ENCODE measurements at places on chromosomes 4 and X.

DNA sequence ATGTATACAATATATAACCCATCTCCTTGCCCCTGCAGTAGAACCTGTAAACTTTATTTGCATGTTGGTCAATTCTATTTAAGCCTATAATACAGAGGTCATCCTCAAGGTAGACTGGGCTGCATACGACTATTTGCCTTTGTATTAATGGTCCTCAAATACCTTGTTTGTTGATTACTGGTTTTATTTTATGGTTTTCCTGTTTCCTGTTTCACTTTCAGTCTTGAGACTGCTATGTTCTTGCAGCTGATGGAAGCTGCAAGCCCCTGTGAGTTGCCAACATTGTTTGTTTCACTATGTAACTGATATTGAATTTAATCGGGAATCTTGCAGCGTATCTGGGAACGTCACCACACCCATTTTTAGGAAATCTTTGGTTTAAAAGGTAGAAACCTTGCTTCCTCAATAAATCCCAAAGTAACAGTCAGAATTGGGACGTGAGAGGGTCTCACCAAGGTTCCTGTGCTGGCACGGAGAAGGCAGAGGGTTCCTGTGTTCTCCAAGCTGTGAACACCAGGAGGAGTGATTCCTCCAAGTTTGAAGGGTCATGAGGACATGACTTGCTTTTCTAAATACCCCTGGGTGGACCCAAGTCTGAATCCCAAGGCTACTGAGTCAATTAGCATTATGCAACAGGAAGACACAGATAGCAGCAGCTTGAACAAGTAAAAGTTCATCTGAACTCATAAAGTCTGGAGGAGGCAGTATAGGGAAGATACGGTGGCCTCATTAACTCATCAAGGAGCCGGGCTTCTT is 110.6 kb upstream of the PNPLA4 start:
- DNase-seq: no peak

GRCh38 chr4:150381609-150382008 is 200.3 kb upstream of the MAB21L2 start:
- no peak for DNase-seq

- no peak for DNase-seq
Observed at GRCh38 chr4:150974252-150974640, 40.8 kb downstream of the LRBA start.

DNA sequence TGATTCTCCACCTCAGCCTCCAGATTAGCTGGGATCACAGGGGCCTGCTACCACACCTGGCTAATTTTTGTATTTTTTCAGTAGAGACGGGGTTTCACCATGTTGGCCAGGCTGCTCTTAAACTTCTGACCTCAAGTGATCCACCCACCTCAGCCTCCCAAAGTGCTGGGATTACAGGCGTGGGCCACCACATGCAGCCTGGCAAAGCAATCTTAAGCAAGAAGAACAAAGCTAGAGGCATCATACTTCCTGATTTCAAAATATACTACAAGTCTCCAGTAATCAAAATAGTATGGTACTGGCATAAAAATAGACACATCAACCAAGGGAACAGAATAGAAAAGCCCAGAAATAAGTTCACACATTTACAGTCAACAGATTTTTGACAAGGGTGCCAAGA is 12.8 kb upstream of the F8A1 start:
- no peak for DNase-seq

DNA sequence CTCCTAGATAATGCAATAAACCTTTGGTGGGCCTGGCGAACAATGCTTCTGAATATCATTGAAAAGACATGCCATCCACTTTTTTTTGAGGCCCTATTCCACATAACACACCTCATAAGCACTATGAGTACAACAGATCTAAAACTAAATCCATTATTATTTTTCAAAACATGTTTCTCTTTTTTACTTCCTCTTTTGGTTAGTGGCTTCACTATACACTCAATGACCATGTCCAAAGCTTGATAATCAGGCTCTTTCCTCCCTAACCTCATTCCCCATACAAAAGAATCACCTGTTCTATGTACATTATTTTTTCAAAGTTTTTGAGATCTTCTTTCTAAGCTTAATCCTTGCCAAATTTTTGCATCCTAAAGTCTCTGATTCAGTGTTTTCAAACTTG is 20.4 kb upstream of the NPY2R start:
- DNase-seq: no peak

DNA sequence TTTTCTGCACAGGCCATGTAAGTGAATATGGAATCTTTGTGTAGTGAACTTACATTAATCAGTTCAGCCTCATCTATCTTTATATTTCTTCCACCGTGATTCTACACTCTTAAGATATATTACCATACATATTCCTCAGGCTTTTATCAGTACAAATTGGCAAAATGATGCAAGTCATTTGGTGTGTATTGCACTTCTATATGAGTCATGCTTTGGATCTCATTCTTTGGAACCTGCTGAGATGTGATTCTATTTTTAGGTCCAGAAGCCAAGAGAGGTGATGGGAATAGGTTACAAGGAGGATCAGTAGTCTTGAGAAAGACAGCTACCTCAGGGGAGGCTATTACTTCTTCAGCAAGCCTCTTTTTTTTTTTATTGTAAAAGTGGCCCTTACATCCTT is 204.4 kb downstream of the ZNF330 start:
- no peak for DNase-seq

- no peak for DNase-seq
Observed at GRCh38 chrX:153491918-153492317, 2.9 kb upstream of the BGN start.

All from SW480 (cell line).